ENCODE measurements at places on chromosomes 3 and 15.

GRCh38 chr3:117540597-117540996 is 831.0 kb downstream of the TUSC7 start:
- DNase-seq: no peak

DNA sequence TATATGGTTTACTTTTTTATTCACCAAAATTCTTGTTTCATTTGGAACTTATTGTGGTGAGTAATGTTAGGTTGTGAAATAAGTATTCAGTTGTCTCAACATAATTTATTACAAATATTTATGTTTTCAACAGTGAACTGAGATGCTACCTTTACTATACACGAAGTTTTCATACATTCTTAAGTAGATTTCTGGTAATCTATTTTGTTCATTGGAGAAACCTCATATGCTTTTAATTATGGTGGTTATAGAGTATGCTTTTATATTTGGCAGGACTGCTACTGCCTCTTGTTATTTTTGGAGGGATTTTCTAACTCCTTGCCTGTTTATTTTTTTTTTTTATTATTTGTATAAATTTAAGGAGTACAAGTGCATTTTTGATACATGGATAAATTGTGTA is 253.1 kb downstream of the NLGN1 start:
- no peak for DNase-seq

DNA sequence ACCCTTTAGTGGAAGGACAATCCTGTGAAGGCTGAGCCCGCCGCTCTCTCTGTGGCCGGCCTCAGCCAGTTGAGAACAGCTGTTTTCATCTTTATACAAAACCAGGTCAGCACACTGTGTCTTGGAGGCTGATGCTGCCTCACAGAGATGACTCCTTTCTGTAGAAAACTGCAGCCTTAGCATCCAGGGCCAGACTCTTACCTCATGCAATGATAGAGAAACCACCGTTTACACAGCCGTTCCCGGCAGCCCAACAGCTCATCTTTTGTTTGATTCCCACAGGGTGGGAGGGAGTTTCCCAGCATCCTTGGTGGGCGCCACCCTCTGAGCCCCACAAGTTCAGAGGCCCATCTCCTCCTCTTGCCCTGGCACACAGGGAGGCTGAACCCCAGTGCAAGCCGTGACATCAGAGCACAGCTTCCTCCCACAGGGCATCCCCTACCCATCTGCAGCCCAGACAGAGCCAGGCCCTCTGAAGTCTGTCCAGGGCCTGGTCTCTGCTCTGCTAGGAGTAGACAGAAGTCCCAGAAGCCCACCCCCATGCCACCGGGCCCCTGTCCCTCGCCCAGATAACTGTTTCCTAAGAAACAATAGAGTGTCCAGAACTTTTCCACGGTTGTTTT is 105.0 kb downstream of the LRRK1 start:
- DNase-seq: no peak

GRCh38 chr15:51312166-51313073 is 26.0 kb downstream of the CYP19A1 start:
- DNase-seq: no peak

DNA sequence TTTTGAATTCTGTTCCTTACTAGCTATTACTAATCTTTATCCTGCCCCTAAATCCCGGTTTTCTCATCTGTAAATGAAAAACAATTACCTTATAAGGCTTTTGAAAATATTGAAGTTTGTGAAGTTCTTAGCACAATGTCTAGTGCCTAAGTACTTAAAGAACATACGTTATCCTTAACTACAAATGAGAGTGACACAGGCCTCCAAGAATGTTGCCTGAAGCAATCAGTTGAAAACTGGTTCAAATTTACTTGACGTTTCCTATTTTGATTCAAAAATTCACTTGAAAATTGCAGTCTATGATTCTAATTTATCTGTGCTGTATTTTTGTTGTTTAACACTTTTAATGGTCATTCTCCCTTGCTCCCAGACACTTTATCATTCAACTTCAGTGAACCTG is 3.2 kb downstream of the SENP7 start:
- no peak for DNase-seq

DNA sequence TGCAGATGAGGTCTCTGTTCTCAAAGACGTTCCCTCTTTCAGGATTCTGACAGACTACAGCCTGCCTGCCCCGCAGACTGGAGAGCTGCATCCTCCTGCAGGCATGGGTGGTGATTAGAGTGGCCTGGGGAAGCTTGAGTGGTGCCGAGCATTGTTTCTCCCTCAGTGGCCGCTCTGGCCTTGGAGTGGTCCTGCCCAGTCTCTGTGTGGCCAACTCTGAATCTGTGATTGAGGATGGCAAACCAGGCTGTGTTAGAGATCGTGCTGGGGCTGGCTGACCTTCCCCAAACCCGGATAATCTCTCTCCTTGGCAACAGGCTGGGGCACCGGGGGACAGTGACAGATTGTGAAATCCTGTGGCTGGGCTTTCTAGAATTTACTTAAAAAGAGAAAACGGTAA is 11.0 kb upstream of the ADCY5 start:
- no peak for DNase-seq

- DNase-seq: no peak
Observed at GRCh38 chr3:52324676-52325075, 8.6 kb downstream of the DNAH1 start.

DNA sequence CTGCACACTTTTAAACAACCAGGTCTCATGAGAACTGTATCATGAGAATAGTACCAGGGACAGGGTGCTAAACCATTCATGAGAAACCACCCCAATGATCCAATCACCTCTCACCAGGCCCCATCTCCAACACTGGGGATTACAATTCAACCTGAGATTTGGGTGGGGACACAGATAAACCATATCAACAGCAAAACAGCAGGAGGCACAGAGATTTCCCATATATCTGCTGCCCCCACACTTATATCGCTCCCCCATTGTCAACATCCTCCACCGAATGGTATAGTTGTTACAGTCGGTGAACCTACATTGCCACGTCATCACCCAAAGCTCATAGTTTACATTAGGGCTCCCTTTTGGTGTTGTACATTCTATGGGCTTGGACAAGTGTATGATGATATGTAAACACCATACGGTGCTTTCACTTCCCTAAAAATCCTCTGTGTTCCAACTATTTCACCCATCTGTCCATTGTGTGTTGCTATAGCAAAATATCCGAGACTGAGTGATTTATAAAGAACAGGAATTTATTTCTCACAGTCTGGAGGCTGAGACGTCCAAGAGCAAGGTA is 224.8 kb downstream of the FAM43A start:
- DNase-seq: no peak

GRCh38 chr15:92384381-92384780 is 9.3 kb upstream of the ST8SIA2 start:
- no peak for DNase-seq

- DNase-seq: peak; percentile 95
Observed at GRCh38 chr3:179438841-179439240, 12.4 kb downstream of the GNB4 start.

GRCh38 chr15:76185716-76186115 is 125.6 kb downstream of the ETFA start:
- peak; percentile 49 for DNase-seq

- DNase-seq: no peak
Observed at GRCh38 chr3:14503706-14504065, 36.5 kb downstream of the GRIP2 start.

DNA sequence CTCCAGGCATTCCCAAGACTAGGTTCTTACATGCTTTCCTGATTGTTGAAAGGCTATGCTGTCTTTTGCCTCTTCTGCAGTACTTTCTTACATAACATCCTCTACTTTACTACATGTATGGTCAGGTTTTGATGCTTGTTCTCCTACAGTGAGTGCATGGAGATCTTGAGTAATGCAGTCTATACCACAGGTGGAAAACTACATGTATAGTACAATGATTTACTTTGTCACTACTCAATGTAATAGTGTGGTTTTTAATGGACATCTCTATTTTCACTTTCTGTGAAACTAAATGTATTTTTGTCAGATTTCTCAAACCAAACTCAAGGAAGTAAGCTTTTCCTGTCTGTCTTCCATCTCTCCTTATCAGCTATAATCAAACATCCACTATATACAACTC is 657.0 kb downstream of the TUSC7 start:
- no peak for DNase-seq

DNA sequence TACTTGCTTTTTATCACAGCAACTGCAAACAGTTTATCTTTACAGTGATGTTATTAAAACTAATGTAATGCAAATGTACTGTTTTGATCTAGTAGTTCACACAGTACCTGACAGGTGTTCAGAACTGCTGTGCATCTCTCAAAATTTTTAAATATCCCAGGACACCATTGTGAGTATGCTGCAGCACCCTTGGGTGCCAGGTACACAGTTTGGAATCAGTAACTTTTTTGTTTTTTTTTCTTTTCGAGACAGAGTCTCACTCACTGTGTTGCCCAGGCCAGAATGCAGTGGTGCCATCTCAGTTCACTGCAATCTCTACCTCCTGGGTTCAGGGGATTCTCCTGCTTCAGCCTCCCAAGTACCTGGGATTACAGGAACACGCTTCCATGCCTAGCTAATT is 3.0 kb downstream of the KNL1 start:
- DNase-seq: no peak

- DNase-seq: no peak
Observed at GRCh38 chr15:98717371-98717770, 69.0 kb downstream of the IGF1R start.

DNA sequence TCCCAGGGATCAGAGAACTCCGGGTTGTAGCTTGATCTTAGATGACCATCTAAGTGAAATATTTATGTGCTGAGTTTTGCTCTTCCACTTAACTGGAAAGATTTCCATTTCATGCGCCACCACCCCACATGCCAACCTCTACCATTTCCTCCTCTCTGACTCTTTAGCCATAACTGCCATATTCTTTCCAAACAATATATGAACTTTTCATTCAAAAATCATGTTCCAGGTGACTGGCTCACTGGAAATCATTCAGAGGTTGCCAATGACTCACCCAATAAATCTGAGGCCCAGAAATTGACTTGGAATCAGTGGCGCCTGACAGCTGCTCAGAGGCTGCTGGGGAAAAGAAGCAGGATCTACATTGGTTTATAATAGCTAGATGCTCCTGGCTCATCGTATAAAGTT is 31.6 kb upstream of the FAM174B start:
- no peak for DNase-seq
